ENCODE measurements at places on chromosomes 6 and 20. TPM values are rescaled to one million over a fixed set of nuclear protein-coding genes. Genes with fewer than 3 reads are reported as not detected.

Gene BTN1A1
- not detected for total RNA-seq

Gene DHX16
- total RNA-seq: 33.8 TPM

Gene CST2
- total RNA-seq: not detected

Gene OR2B3
- total RNA-seq: not detected

Gene MMP24
- total RNA-seq: not detected

Gene PNISR
- total RNA-seq: 301 TPM

Gene ADGRF1
- not detected for total RNA-seq

Gene LY6G6C
- not detected for total RNA-seq

Gene HLA-DRB1
- 186 TPM for total RNA-seq

Gene MCHR2
- not detected for total RNA-seq

Gene NOX3
- total RNA-seq: not detected

Gene RAET1L
- total RNA-seq: not detected

Gene GRIK2
- not detected for total RNA-seq

Gene RCAN2
- not detected for total RNA-seq

Gene FKBP1C
- total RNA-seq: 1.2 TPM

Gene CST8
- not detected for total RNA-seq

Gene KIAA1755
- not detected for total RNA-seq

Gene ZNF165
- total RNA-seq: 4.3 TPM

Gene APCDD1L
- total RNA-seq: not detected

Gene DBNDD2
- total RNA-seq: 15.1 TPM

Gene NKX2-2
- total RNA-seq: not detected

Gene ENPP5
- total RNA-seq: not detected

Gene WFDC8
- total RNA-seq: not detected

Gene CTAGE9
- not detected for total RNA-seq

Gene DEFB118
- not detected for total RNA-seq

Gene NNAT
- not detected for total RNA-seq

Gene PACSIN1
- 1.7 TPM for total RNA-seq

Gene TRIM31
- not detected for total RNA-seq

Gene PGC
- total RNA-seq: not detected

Gene C6orf15
- not detected for total RNA-seq

Gene C6orf52
- total RNA-seq: not detected

Gene TFAP2D
- not detected for total RNA-seq

Gene TCP11
- total RNA-seq: not detected

Gene BANF2
- not detected for total RNA-seq

Gene PAK5
- total RNA-seq: not detected

Gene FLRT3
- not detected for total RNA-seq

Gene DST
- 3.8 TPM for total RNA-seq

Gene CST4
- total RNA-seq: not detected

Gene DDX43
- total RNA-seq: 1.4 TPM

Gene RAD21L1
- total RNA-seq: not detected

Gene PPIL1
- 6.1 TPM for total RNA-seq

Gene PMEPA1
- 4.0 TPM for total RNA-seq

Gene UNC5CL
- total RNA-seq: 4.4 TPM

Gene SDCBP2
- 1.2 TPM for total RNA-seq
